H54 (cell line): ENCODE measurements at places on chromosomes 11 and 22.
A peak's percentile ranks its signal among the peaks of the same experiment; 100 is the strongest.

DNA sequence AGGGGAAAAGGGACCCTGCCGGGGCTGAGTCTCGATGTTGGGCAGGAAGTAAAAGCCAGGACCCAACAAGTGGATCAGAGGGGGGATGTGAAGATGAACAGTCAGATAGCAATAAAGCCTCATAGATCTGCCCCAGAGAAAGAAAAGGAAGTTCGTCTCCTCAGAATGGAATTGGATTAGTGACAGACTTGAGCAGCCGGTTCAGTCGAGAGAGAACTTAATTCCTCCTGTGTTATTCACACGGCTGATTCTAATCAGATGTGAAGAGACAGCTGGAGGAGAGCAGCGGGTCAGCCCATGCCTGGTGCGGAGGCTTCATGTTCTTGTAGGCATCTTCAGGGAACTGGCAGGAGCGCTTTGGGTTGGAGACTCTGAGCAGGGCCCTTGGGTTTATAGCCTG, 29.3 kb upstream of the CABP7 start:
- no peak for DNase-seq

GRCh38 chr22:38782402-38783094, 11.4 kb downstream of the DNAL4 start:
- peak; percentile 54 for DNase-seq

GRCh38 chr22:32043391-32043790, 330 bp downstream of the SLC5A1 start:
- no peak for DNase-seq

- peak; percentile 37 for DNase-seq
Measured at GRCh38 chr11:78420796-78421209, 3.2 kb upstream of the GAB2 start.

DNA sequence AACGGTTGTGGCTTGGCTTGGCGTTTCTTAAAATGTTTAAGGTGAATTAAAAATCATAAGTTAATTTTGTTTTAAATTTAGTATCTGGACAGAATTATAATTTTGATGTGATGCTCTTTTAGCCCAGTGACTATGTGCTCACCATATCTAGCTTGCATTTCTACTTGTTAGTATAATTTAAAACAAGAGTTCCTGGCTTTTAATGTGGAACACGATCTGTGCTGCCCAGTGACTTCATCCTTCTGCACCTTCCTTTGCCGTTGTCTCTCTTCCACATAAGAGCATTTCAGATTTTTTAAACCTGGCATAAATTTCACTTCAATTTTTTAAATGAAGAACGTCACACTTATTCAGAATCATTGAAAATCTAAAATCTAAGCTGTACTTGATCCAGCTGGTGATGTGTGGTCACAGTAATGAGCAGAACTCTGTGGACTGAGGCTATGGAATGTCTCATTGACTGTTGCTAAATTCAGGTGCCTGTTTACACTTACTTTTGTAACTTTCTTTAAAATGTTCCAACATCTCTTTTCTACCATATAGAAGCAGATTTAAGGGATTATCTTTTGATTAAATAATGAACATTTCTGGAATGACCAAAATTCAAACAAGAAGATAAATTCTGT, 75.4 kb upstream of the ADSL start:
- DNase-seq: no peak

DNA sequence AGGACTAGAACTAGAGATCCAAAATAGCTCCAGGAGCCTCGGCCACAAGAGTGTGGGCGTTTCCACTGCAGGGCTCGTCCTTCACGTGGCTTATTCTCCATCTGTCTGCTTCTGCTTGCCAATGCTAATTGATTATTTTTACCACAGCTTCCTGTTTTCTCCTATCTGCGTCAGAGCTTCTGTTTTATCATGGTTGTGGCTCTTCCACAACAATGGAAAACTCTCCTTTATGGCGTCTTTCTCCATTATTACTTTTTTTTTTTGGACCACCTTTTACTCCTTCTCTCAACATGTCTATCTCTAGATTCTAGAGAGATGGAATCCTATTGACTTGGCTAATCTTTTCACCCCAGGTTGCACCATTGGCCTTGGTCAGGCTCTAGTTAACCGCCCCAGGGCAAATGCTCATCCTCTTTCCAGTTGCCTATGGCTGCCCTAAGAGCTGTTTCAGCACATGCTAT, 25.9 kb downstream of the CAT start:
- no peak for DNase-seq

- DNase-seq: no peak
Measured at GRCh38 chr22:36395915-36396314, 8.1 kb upstream of the MYH9 start.

- DNase-seq: no peak
Measured at GRCh38 chr22:45344334-45344733, 34.6 kb downstream of the FAM118A start.

DNA sequence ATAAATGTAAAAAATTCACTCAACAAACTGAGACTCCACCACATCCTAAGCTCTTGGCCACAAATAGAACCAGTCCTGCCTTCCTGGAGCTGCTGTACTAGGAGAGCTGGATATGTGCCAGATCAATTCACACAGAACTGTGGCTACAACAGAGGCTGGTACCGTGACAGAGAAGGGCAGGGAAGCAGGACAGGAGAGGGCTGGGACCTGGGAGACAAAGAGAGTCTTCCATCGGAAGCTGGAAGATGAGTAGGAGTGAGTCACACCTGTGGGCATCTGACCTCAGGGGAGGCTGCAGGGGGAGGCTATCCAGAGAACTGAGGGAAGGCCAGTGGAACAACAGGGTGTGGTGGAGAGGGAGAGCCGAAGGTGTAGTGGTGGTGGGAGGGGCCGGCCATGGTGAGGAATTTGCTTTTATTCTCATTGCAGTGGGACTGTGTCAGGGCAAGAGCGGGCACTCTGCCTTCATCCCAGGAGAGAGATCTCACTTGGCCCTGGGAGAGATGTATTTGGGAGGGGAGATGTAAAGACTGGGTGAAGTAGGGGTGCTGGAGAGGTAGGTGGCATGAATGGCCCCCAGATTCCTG, 1.9 kb upstream of the LTBP3 start:
- DNase-seq: peak; percentile 90

DNA sequence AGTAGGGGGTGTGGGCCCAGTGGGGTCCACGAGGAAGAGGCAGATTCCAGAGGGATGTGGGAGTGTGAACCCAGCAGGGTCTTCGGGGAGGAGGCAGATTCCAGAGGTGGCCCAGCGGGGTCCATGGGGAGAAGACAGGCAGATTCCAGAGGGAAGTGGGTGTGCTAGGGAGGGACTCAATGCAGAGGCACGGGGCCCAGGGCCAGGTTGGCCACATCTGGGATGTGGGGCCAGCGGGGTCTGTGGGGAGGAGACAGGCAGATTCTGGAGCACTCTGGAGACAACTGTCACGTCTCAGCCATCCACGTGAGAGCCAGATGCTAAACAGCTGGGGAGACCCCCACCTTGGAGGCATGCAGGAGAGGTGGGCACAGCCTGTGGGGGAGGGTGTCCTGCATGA, 582.6 kb downstream of the TBC1D22A start:
- DNase-seq: no peak

DNA sequence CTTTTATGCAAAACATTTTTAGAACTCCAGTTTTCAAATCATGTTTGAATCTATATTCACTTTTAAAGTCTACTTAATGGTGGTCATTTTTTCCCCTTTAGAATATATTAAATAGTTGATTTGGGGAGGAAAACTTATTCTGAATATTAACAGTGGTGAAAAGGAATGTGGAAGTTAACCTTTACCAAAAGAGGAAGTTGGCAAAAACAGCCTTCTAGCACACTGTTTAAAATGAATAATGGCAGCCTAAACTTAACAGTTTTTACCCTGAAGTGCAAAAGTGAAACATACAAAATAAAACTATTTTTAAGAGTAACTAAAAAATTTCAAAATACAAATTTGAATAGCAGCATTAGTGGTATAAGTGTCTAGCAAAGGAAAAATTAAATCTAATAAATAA, 86.4 kb downstream of the GRK3 start:
- DNase-seq: no peak

DNA sequence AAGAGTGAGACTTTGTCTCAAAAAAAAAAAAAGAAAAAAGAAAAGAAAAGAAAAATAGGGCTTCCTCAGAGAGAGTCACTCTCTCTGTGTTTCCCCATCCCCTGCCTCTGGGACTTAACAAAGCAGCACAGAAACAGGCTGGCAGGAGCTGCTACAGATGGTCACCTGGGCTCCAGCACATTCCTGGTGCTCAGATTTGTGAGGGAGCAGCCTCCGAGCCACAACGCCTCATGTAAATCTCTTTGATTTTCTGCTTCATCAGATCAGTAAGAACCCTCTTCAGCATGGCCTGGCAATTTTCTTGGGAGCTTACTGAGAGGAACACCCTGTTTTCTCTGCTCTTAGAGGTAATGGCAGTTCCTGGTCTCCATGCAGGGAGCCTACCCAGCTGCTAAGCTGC, 15.2 kb upstream of the LDHA start:
- no peak for DNase-seq

GRCh38 chr11:81421251-81421860, 1312.3 kb downstream of the FAM181B start:
- no peak for DNase-seq

- DNase-seq: no peak
Measured at GRCh38 chr11:128055576-128056217, 531.7 kb downstream of the ETS1 start.

- no peak for DNase-seq
Measured at GRCh38 chr22:30253205-30253852, 6.8 kb upstream of the LIF start.

- no peak for DNase-seq
Measured at GRCh38 chr11:36724742-36725385, 126.8 kb upstream of the RAG2 start.

- DNase-seq: no peak
Measured at GRCh38 chr22:37213941-37214730, 1.9 kb upstream of the SSTR3 start.

DNA sequence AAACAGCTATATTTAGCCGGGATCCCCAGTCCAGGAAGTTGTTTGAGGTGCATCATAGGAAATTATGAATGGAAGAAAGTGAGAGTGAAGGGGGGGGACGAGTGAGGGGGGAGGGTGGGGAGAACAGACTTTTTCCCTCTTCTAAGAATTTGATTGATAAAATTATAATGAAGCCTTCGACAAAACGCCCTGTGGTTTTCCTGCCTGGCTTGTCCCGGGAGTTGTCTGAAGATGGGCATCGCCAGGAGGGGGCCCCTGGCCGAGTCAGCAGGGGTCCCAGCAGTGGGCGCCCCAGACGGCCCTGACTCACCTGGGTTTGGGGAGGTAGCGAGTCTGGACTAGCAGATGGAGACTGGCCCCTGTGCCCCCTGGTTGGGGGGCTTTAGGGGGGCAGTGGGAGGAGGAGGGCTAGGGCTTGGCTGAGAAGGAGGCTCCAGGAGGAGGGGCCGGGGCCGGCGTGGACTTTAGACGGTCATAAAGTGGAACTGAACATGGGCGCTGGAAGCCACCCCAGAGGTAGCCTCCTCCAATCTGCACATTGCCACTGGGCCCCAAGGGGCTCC, 336 bp upstream of the LIF start:
- DNase-seq: no peak

GRCh38 chr11:12319461-12319951, 57.9 kb upstream of the PARVA start:
- no peak for DNase-seq
